ENCODE measurements at places on chromosomes 16 and 17. TPM values are rescaled to one million over a fixed set of nuclear protein-coding genes. Genes with fewer than 3 reads are reported as not detected.

- DNase-seq: no peak
Observed at GRCh38 chr16:31695667-31696066, 168.0 kb downstream of the AHSP start.

DNA sequence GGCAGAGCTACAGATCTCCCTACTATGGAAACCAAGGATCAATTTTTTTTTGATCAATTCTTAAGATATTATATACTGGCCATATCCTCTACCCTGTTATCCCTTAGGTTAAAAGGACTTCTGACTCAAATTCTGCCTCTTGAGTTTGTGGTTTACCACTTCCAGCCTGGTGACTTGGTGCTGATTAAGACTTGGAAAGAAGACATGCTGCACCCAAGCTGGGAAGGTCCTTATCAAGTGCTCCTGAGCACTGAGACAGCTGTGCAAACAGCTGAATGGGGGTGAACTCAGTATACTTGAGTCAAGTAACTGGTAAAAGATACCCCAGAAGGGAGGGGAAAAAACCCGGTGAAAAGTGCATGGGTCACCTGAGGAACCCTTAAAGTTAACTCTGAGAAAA is 20.5 kb upstream of the SPACA3 start:
- DNase-seq: no peak

GRCh38 chr16:70381604-70382342 is 35.1 kb downstream of the DDX19A start:
- no peak for DNase-seq

GRCh38 chr16:2019921-2020831 is 591 bp downstream of the NPW start:
- no peak for DNase-seq

GRCh38 chr16:10738231-10739077 is 5.2 kb upstream of the NUBP1 start:
- DNase-seq: peak; percentile 36

DNA sequence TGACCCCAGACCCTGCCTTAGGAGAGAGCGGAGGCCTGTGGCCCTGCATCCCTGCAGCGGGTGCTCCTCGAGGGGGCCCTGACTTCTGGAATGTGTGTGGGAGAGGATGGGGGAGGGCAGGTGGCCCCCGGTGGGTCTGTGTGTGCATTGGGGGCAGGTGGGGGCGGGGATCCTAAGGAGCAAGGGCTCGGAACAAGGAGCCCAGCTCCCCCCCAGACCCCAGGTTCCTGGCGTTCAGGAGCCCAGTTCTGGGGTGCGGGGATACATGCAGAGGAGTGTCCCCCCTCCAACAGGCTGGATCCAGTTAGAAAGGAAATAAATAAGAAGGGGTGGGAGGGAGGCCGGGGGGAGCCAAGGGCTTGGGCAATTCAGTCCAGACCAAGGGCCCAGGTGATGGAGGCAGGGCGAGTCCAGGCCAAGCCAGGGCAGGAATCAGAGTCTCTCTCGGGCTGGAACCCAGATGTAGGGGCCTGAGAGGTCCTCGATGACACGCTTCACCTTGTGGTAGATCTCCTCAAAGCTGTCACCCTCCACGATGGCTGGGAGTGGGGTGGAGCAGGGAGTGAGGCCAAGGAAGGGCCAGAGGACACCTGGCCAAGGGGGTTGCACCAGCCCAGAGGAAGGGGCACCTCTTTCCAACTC is 11.2 kb upstream of the ASGR1 start:
- DNase-seq: peak; percentile 24

GRCh38 chr16:57165938-57166337 is 19.9 kb downstream of the PSME3IP1 start:
- no peak for DNase-seq

DNA sequence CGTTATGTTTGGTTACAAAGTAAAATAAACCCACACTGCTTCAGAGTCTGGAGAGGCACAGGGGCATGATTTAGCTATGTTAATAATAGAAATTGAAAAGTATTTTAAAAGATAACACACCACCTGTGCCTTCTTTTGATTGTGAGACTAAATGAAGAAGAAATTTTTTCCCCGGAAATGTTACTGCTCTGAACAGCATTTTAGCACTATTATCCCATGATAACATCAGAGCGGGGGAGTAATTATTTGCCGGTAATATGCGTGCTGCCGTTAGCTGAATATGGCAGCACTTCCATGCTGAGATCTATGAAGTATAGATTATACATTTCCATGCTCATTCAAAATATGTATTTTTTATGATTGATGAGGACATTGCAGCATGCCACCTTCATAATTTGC is 500.2 kb upstream of the HSBP1 start:
- no peak for DNase-seq

DNA sequence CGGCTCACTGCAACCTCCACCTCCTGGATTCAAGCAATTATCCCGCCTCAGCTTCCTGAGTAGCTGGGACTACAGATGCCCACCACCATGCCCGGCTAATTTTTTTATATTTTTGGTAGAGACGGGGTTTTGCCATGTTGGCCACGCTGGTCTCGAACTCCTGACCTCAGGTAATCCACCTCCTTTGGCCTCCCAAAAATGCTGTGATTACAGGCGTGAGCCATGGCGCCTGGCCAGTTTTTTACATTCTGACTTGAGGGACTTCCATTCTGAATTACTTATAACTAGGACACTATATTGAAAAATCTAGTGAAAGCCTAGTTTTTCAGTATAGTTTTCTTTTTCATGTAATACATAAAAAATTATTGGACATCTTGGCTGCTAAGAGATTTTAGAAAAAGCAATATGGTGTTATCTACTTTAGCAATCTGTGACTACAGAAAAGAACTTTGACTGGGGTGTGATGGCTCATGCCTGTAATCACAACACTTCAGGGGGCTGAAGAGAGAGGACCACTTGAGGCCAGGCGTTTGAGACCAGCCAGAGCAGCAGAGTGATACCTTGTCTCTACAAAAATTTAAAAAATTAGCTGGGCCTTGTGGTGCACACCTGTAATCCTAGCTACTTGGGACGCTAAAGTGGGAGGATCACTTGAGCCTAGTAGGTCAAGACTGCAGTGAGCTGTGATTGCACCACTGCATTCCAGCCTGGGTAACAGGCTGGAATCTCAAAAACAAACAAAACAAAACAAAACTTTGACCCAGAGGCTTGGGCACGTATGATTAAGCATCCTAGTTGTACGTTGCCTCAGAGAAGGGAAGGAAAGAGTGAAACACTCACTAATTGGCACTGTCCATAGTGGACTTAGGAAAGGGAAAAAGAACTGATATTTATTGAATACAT is 26.8 kb upstream of the GOSR1 start:
- no peak for DNase-seq

GRCh38 chr16:81491541-81492188 is 47.1 kb downstream of the CMIP start:
- no peak for DNase-seq

GRCh38 chr16:84663433-84664101 is 15.3 kb downstream of the KLHL36 start:
- DNase-seq: no peak

DNA sequence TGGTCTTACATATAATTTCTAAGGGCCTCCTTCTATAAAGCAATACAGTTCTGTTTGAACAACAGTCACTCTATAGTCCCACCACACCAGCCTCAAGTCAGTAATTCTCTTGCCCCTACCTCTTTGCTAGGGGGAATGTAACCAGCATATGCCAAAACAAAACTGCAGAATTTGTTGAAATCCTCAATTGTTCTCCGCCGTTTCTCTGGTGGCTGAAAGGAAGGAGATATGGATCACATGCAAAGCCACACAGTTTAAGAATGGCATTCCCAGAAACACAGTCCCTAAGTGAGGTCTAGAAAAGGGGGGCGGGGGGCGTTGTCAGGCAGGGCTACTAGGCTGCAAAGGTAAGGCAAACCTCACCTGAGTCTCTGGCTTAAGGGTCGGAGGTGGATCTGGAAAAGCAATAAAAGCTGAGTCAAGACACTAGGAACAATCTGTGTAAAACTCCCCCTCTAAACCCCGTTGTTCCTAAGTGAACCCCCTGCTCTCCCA is 1.9 kb downstream of the PHF23 start:
- no peak for DNase-seq

DNA sequence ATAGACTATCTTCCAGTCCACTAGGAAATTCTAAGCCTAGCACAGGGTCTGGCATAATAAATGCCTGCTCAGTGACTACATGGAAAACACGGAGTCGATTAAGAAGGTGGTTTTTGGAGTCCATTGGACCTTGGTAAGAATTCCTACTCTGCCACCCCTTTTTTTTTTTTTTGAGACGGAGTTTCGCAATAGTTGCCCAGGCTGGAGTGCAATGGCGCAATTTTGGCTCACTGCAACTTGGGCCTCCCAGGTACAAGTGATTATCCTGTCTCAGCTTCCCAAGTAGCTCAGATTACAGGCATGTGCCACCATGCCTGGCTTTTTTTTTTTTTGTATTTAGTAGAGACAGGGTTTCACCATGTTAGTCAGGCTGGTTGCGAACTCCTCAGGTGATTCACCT is 123.2 kb downstream of the HS3ST2 start:
- DNase-seq: no peak

Gene MPP2
- 16.3 TPM for total RNA-seq

Gene EXOC3L1
- 3.1 TPM for total RNA-seq

Gene CES5A
- not detected for total RNA-seq

Gene CD79B
- total RNA-seq: 0.96 TPM

Gene KRT15
- 0.87 TPM for total RNA-seq

Gene PERCC1
- not detected for total RNA-seq

Gene PRPSAP2
- 58.0 TPM for total RNA-seq
